NCI-H2029 treated with DMSO at 0.1 percent for 48 hours (cell line): ENCODE measurements at places on chromosomes 2 and 18.

- peak; percentile 13 for DNase-seq
Measured at GRCh38 chr2:19474128-19474527, 115.7 kb upstream of the OSR1 start.

DNA sequence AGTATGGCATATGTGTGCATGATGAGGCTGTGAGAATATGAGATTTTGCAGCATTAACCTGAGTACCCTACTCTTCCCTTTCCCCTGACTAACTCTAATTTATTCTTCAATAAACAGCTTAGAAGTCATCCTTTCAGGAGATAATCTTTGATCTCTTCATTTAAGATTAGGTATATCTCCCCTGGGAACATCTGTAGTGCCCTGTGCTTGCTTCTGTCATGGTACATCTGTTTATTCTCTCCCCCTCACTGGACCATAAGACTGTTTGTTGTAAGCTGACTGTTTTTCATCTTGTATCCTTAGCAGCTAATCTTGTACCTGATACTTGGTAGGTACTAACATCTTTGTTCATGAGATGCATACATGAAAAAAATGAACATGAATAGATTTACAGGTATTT lies 83.1 kb downstream of the MBD5 start:
- no peak for DNase-seq

DNA sequence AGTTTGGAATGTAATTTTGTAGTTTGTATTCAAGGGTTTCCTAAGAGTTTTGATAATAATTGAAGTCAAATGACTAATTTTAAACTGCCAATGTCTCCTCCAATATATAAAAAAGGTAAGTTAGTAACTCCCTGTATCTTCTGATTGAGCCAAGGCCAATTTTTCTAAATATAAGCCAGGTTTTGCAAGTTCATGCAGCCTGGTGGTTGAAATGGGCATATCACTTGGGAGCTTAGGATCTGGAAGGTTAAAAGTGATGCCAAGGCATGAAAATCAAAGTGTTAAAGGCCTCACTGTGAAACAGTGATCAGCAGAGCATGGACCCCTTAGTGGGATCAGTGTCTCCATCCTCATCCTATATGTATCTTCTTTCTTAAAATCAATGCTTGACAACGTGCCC lies 60.5 kb downstream of the MERTK start:
- DNase-seq = no peak

GRCh38 chr18:58541789-58542425 lies 87.0 kb downstream of the ALPK2 start:
- no peak for DNase-seq
